NCI-H1694 (cell line): ENCODE measurements at places on chromosomes 1 and 21.

DNA sequence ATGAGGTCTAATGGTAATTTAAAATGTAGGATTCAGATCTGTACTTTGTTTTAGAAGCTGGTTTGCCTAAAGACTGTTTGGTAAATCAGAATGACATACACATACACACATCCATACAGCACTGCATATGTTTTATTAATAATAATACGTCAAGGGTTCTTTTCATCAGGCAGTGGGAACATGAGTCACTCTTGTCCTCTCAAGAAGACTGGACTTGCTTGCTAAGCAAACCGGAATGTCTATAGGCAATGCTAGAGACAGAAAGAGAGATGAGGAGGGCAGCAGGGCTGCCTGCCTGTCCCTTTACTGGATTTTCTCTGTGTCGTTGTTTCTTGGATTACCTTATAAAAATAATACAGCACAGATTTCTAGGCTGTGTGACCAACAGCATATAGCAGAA is 119.1 kb upstream of the GALNT2 start:
- no peak for DNase-seq

- DNase-seq: no peak
Observed at GRCh38 chr1:114386129-114387009, 124.6 kb downstream of the TRIM33 start.

DNA sequence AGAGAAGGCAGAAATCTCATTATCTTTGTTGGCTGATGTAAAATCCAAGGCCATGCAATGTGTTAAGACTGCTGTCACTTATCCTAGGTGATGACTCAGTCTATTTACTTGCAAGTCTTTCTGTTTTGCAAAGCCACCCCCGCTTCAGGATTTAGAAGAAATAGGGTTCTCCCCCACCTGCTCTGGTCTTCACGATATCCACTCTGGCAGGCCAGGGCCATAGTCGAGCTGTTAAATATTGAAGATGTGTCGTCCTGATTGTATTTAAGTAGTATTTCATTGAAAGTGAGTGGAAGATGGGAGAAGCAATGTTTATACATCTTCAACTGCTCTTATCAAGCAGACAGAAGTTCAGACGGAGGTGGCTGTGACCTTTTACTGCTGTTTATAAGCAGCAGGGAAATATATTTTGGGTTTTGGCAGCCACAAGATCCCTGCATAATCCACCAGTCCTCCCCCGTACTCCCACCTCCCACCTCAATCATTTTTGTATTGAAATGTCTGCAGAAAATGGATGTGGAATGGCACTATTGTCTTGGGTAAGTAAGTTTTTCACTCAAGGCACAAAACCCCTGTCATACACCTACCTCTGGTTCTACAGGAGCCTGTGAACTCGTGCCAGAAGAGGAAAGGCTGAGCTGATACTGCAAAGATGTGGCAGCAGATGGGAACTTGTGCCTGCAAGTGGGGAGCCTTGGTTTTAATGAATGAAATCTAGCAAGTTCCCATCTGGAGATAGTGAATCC is 117.4 kb downstream of the MRPS6 start:
- no peak for DNase-seq

DNA sequence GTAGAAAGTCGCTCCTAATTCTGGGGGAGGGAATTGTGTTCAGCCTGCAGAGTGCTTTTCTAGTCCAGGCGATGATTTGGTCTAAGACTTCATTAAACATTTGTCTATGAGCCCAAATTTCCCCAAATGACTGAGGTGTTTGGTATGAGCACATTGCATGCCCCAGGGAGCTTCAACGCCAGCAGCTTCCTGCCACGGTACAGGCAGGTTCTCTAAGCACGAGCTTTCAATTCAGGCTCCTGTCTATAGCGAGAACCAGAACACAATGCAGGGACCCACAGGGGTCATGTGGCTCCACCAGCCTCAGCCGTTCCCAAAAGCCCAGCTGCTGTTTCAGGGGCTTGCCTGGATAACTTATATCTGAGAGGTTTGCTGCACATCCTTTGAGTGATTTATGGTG is 34.1 kb upstream of the H6PD start:
- no peak for DNase-seq

DNA sequence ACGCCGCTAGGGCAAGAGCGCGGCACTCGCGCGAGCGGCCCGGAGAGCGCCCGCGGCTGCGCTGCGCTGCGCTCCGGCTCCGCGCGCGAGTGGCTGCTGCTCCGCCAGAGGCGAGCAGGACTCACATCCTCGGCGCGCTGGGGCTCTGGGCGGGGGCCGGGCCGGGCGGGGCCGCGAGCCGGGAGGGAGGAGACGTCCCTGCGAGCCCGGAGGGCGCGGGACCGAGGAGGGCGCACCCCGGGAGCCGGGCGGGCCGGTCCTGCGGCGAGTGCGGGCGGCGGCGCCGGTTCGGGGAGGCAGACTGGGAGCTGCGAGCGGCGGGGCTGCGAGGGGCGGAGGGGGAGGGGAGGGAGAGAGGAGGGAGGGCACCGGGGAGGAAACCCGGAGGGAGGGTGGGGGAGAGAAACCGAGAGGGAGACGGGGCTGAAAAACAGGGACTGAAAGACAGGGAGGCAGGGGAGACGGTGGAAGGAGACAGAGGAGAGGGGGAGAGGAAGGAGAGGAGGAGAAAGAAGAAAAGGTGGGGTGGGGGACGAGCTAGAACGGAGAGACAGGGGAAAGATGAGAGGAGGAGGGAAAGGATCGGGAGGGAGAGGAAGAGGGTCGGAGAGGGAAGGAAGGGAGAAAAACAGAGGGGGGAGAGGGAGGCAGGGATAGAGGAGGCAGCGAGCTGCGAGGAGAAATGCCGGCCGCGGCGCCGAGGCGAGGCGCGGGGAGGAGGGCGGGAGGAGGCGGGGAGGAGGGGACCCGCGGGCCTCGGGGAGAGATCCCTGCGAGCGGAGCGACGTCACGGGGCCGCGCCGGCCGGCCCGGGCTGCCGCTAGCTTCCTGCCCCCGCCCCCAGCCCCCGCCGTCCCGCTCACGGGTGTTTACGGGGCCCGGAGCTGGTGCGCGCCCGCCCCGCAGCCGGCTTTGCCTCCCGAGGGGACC is at the start of gene CAMK2N1:
Gene CAMK2N1, minus strand, starts transcription at position 684 of the 930 bp plus-strand sequence. CDS start 831 bp downstream, outside the sequence.
- DNase-seq: no peak

- DNase-seq: peak; percentile 91
Observed at GRCh38 chr1:232302376-232303221, 327.3 kb downstream of the SIPA1L2 start.

DNA sequence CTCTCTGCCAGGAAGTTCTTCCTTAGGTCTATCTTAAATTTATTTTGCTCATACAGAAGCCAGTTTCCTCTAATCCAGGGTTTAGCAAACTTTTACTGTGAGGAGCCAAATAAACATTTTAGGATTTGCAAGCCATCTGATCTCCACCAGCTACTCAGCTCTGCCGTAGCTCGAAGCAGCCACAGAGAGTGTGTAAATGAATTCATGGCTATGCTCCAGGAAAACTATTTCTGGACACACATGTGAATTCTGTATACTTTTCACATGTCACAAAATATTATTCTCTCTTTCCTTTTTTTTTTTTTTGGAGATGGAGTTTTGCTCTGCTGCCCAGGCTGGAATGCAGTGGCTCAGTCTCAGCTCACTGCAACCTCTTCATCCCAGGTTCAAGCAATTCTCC is 13.4 kb upstream of the AGTRAP start:
- DNase-seq: no peak

DNA sequence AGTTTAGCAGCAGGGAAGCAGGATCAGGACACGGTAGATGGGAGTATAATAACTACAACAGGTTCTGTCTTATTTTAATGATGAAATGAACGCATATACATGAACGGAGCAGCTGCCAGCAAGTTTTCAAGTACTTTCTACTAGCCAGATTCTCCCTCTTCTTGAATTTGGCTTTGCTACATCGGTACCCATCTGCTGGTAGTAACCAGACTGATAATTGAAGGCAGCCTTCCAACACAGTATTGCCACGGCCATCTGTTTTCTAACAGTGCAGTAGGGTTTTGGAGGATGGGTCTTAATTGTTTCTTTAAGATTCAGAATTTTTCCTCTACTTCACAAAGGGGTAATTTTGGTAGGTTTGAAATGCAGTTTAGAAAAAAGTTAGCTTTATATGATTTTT is 33.4 kb downstream of the CENPF start:
- DNase-seq: peak; percentile 94

DNA sequence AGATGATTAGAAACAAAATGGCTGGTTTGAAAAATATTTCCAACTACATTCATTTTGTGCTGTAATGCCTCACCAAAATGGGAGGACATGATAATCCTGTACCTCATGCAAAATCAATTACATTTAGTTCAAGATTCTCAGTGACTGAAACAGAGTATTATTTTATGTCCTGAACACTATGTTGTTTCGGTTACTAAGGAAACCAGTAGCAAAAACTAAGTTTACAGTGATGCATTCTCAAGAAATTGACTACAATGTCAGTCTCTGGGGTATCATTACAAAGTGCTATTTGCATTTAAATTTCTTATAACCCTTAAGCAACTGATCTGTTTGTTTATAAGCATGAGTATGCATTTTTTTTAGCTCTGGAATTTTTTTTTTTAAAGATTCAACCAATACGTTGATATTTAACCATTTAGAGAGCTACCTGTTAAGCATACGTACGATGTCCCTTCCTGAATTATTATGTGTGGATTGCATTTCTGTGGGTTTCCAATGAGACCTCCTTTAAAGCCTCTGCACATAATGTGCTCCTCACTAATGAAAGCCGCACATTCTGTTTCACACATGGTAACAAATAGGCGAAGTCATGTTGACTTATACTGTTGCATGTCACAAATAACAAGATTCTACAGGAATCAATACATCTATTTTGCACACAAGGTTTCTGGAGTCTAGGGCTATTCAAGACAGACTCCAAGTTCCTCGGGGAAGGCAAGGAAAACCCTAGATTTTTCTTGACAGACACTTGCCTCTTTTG is 1035.7 kb downstream of the ADGRL2 start:
- no peak for DNase-seq

- DNase-seq: no peak
Observed at GRCh38 chr1:88700425-88701013, 16.4 kb downstream of the PKN2 start.

GRCh38 chr1:63698001-63698838 is 75.6 kb upstream of the ROR1 start:
- DNase-seq: no peak

DNA sequence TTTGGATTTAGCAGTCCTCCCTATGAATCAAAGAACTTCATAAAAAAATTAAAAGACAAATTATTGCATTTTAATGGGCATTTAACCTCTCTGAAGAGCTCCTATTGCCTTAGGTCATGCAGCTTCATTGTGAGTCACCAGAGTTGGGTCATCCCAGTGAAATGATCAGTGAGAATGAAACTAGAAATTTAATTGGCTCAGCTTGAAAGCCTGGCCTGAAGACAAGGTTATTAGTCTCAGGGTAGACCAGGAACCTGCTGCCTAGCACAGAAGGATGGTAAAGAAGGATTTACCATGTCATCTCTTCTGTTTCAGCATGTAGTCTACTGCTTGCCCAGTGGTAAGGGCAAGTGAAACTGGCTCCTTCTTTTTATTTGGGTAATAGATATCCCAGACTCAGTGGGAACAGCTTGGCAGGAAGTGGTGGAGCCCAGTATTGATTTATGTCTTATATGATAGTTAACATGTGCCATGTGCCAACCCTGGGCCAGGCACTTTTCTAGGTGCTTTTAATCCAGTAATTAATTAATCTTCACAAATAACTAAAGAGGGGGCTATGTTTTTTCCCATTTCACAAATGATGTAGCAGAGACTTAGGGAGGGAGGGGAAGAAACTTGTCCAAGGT is 23.6 kb downstream of the LAMC2 start:
- DNase-seq: peak; percentile 79

DNA sequence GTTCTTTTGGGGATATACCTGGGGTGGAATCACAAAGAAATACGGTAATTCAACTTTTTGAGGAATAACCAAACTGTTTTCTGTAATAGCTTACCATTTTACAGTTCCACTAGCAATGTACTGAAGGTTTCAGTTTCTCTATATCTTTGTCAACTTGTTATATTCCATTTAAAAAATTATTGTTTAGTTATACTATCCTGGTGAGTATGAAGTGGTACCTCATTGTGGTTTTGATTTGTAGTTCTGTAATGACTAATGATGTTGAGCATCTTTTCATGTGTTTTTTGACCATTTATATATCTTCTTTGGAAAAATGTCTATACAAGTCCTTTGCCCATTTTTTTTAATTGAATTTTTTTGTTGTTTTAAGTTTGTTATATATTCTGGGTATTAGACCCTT is 39.4 kb downstream of the MAST2 start:
- no peak for DNase-seq

- no peak for DNase-seq
Observed at GRCh38 chr1:165117482-165117881, 239.0 kb downstream of the LMX1A start.

DNA sequence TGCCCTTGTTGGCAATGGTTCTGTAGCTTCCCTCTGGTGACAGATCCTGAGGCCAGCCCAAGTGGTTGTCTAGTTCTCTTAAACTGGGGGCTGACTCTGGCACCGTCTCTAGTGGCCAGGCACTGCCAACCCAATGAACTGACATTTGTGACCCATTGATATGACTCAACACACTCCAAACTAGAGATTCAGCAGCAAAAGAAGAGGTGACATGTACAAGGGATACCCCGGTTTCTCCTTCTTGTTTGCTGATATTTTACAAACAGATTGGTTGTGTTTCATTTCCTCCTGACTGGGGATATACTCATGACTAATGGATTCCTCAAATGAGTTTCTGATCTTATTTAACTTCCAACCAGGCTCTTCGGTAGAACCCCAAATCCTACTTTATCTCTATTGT is 65.9 kb upstream of the DNAJC6 start:
- no peak for DNase-seq

DNA sequence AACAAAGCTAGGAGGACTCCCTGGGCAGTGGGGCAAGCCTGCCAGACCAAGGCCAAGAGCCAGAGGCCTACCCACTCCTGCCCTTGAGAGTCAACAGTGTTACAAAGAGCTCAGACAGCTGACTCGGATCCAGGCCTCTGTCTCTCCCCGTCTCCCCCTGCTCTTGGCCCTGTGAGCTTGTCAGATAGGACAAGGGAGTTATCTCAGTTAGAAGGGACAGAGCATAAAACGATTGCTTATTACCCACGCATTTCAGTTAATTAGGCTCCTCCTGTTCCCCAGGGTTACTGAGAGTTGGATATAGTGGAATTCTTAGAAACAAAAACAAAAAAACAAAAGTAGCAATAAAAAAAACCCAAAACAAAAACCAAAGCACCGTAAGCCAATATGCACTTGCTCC is 1.3 kb downstream of the SLC41A1 start:
- no peak for DNase-seq

- DNase-seq: no peak
Observed at GRCh38 chr1:15525050-15526020, 1.3 kb upstream of the DNAJC16 start.

GRCh38 chr1:111212634-111213335 is 12.3 kb upstream of the DENND2D start:
- no peak for DNase-seq

- DNase-seq: no peak
Observed at GRCh38 chr1:33306653-33307493, 14.0 kb downstream of the A3GALT2 start.

DNA sequence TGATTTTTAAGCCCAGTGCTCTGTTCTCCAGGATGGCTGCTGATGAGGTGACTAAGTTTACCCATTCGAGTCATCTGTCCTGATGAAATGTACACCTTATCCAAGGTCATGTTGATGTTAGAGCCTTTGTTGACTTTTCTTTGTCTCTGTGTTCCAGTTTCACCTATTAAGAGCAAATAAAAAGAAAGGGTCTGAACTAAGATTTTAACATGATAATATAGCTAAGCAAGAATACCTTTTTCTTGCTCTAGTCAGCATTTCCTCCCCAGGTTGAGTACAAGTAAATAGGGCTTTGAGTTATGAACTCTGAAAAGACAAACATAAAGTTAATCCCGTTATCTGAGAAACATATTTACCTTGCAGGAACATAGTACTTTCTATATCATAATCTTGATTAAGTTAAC is 52.1 kb upstream of the GPR88 start:
- no peak for DNase-seq
